ENCODE measurements at places on chromosomes 13 and 19.
A peak's percentile ranks its signal among the peaks of the same experiment; 100 is the strongest.

- DNase-seq: peak; percentile 16
Observed at GRCh38 chr19:40974633-40975037, 16.4 kb upstream of the CYP2B6 start.

DNA sequence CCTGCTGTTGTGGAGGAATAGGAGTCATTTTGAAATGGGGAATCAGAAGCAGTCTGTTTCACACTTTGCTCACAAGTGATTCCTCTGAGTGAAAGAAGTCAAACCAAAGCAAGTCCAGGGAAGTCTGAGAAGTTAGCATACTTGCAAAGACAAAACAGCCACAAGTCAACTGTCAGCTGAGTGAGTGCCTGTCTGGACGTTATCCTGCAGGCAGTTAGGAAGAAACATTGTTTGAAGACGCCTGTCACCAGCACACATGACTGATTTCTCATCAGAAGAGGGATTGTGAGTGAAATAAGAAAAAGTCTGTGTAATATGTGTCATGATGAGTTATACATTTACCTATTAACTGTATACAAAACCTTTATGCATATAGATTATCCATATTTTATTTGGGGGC lies 153.5 kb downstream of the KCNRG start:
- no peak for DNase-seq

- DNase-seq: peak; percentile 10
Observed at GRCh38 chr13:110758195-110758805, 44.8 kb downstream of the ING1 start.

- DNase-seq: no peak
Observed at GRCh38 chr19:46745521-46746280, at the start of gene FKRP. FKRP (plus strand) TSS chr19:46746057; CDS start chr19:46755451, 9,394 bp downstream.

DNA sequence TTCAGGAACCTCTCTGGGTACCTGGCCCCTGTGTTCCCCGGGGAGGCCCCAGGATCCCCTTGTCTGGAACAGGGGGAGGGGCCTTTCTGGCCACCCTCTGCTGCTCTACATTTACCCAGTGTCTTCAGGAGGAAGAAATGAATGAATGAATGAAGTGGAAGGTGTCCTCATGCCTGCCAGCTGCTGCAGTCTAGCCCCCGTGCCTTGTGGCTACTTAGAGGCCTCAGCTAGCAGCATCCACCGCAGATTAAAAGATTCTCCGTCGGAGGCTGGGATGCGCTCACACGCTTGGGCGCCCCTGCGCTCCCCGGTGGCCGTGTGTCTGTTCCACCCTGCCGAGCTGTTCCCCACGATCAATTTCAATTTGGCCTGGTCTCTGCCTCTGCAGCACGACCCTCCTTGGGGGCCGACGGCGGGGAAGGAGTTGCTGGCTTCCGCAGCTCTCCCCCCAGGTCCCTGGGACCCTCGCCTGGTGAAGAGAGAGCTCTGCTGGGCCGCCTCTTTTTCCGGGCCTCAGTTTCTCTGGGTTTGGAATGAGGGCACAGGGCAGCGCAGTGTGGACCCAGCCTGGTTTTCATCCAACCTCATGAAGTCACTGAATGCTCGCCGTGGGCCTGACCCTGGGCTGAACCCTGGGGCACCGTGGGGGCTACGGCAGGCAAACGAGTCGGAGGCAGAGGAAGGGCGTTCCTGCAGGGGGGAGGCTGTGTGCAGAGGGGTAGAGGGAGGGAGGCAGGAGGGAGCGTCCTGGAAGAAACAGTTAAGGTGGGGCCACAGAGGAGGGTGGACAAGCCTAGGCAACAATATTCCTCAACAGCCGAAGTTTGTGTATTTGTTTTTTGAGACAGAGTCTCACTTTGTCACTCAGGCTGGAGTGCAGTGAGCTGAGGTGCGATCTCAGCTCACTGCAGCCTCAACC lies 28.3 kb downstream of the EFNA2 start:
- DNase-seq: no peak

DNA sequence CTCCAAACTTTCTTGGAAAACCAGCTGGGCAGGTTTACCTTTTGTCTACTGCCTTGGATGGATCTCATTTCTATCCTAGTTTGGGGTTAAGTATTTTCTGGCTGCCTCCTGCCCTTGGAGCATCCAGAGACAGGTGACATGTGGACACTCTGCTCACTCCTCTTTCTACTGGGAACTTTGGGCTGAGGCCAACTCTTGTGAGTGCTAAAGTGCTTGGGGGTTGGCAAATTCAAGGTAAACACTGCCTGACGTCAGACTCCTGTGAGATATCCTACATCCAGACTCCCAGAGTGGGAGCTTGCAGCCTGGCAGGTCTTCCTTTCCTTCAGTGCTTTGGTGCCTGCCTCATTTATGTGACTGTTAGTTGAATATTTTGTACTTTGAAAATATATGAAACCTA lies 388.1 kb downstream of the KCNRG start:
- DNase-seq: no peak

GRCh38 chr19:10104665-10105508 lies 1.3 kb upstream of the PPAN start:
- DNase-seq: no peak

DNA sequence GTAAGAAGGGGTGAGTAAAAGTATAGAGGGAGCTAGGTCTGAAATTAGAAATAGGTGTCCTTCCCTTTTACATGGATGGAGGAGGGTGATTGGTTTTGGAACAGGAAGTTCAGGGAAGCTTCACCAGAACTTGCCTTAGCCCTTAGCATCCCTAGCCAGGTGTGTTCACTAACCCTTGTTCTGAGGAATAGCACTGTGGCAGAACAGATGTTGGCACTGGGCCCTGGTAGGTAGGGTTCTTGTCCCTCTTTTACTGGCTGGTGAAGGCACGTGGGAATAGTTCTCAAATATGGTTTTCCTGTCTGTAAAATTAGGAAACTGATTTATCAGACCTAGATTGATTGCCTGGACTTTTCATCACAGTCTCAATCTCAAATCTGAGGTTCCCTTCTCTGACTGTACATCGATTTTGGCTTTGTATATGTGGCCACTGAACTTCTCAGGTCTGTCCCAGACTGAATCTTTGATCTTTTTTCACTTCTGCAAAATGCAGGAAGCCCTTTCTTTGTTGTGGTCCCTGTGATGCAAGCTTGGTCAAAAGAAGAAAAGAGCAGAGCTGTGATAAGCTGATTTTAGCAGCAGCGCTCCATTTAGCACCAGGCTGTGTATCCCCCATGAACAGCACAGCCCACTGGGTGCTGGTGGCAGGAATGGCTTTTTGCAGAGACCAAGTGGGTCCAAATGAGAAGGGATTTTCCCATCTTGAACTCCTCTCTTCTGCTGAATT lies 86.2 kb upstream of the HTR2A start:
- DNase-seq: no peak

- no peak for DNase-seq
Observed at GRCh38 chr13:59658738-59659330, 504.9 kb downstream of the DIAPH3 start.

- no peak for DNase-seq
Observed at GRCh38 chr13:108929532-108930206, 300.3 kb downstream of the MYO16 start.

DNA sequence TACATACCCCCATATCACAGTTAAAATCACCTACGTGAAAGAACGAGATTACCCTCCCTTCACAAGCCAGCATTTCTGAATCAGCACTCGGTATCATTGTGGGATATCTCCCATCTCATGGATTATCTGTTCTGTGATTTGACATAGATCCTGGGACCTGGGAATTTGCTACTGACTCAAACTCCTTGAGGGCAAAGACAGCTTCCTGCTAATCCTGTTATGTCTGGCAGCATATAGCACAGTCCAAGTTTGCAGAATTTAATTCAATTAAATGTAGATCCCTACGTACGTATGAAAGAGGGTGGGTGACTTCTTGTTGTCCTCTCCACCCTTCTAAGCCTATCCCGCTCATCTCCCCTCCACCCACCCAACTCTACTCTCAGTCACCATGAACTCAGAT lies 476.5 kb downstream of the KLF5 start:
- DNase-seq: no peak

DNA sequence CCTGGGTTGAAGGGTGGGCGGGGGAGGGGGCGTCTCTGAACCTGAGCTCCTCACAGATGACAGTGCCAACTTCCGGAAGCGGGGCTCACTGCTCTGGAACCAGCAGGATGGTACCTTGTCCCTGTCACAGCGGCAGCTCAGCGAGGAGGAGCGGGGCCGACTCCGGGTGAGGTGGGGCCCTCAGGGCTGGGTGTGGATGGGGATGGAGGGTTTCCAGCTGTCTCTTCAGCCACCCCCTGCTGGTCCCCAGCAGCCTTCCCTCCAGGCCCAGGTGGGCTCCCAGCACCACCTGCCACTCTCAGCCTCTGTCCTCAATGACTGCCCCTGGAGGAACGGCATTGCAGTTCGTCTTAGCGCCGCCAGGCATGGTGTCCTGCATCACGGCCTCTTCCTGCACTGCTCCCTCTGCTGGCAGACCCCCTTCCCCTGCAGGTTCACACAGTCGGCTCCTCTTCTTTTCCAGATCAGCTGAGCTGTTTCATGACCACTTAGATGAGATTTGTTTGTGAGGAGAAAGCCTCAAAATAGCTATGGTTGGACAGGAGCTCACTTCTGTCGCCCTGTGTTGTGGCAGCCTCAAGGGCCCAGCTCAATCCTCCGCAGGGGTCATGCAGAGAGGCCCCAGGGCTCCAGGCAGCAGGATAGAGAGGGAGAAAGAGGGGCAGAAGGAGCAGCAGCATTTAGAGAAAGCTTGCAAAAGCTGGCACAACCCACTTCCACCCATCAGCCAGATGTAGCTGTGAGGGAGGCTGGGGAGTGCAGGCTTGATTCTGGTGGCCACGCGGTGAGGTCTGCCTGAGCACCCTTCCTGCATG lies 2.5 kb upstream of the GARIN5A start:
- DNase-seq: no peak

- no peak for DNase-seq
Observed at GRCh38 chr13:90068658-90069057, 1278.8 kb upstream of the MIR17HG start.

- DNase-seq: no peak
Observed at GRCh38 chr13:100508996-100509395, 79.6 kb downstream of the GGACT start.

- no peak for DNase-seq
Observed at GRCh38 chr13:69280399-69280798, 827.2 kb upstream of the ATXN8OS start.

GRCh38 chr13:32811297-32811800 lies 204.9 kb upstream of the KL start:
- peak; percentile 28 for DNase-seq

- DNase-seq: no peak
Observed at GRCh38 chr19:33460221-33460908, 61.2 kb downstream of the PEPD start.

DNA sequence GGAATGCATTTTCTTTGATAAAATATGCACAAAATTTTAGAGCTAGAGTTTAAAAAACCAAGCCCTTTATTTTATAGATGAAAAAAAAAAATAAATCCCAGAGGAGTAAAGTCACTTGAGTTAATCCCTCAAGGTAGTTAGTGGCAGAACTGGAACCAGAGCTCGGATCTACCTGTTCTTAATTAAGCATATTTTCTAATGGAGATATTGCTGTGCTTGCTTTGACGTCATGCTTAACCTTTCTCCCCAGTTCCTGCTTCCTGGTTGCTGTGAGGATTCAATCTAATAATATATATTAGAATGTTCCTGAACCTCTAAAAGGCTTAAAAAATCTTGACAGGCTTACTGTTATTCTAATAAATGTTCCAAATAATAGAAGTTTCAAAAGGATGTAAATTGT lies 300.6 kb upstream of the KLF12 start:
- DNase-seq: no peak

GRCh38 chr13:50484472-50485113 lies 358.9 kb downstream of the DLEU7 start:
- no peak for DNase-seq

- DNase-seq: no peak
Observed at GRCh38 chr13:32838945-32839344, 177.3 kb upstream of the KL start.

DNA sequence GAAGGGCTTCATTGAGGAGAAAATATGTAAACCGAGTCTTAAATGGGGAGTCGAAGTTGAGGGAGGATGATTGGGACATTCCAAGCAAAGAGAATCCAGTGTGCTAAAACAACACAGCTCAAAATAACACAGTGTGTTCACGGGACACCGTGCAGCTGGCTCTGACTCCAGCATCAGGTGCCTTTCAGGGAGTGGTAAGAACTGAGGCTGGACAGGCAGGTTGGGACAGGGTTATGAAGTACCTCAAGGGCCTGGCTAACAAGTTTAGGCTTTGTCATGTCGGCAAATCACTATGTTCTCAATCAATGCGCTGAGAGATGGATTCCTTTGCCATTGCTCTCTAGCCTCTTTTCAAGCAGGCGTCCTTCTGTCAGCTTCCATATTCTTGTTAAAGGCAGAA lies 27.5 kb upstream of the WDFY2 start:
- no peak for DNase-seq

- no peak for DNase-seq
Observed at GRCh38 chr13:87078947-87079795, 592.0 kb upstream of the SLITRK5 start.

- no peak for DNase-seq
Observed at GRCh38 chr19:4443188-4443587, 14.4 kb downstream of the UBXN6 start.

GRCh38 chr13:44395976-44396694 lies 22.5 kb downstream of the SERP2 start:
- DNase-seq: peak; percentile 50

DNA sequence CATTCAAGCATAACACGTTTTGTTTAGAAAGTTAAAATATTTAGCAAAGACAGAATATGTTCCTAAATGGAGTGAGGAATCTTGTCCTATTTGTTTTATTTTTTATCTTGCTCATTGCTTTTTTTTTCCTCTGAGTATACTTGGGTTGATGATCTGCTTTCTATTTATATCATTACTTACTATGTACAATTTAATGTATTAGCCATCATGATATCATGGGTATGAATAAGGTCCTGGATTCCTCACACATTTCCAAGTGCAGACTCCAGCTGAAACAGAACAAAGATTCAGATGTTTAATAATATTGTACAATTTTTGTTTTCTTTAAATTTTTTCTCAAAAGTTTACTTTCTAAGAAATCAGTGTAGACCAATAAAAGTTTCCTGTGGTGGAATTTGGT lies 388.2 kb downstream of the GPC6 start:
- DNase-seq: no peak

DNA sequence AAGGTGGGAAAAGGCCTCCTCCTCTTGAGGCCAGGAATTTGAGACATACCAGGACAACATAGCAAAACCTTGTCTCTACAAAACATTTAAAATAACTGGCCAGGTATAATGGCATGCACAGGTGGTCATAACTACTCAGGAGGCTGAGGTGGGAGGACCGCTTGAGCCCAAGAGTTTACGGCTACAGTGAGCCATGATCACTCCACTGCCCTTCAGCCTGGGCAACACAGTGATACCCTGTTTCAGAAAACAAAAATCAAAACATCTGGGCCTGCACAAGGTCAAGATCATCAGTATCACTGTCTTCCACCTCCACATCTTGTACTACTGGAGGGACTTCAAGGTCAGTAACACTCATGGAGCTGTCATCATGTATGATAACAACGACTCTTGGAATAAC lies 742.7 kb upstream of the GPC6 start:
- no peak for DNase-seq

GRCh38 chr13:102724923-102725322 lies 30.1 kb upstream of the METTL21C start:
- peak; percentile 49 for DNase-seq
